ENCODE measurements at places on chromosomes 7 and 10. TPM values are rescaled to one million over a fixed set of nuclear protein-coding genes. Genes with fewer than 3 reads are reported as not detected.

DNA sequence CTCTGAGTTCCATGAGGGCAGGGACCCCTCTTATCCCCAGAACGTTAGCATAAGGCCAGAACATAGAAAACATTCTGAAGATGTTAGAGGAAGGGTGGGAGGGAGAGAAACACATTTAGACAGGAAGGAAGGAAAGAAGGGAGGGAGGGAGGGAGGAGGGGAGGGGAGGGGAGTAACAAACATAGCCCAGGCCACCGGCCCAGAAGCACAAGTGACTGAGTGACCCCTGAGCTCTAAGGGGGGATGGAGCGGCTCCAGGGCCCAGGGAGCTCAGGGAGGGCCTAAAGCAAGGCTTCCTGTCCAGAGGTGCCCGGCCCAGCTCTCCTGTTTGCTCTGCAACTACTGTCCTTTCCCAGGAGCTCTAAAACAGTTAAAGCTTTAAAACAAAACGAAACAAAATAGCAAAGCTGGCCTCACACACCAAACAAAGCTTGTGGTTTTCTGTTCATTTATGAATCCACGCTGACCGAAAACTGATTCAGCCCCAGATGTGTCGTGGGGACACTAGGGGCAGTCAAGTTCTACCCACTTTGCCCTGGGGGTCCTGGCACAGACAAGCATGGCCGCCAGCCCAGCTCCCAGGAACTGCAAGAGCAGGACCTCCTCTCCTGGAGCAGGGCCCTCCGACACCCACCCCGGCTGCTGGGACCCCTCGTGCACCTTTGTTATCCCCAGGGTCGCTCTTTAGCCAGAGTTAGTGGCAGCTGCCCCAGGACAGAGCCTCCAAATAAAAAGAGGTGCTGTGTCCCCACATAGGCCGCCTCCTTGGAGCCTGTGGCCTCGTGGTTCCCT lies 496.2 kb upstream of the FOXK1 start:
- DNase-seq, result no peak

DNA sequence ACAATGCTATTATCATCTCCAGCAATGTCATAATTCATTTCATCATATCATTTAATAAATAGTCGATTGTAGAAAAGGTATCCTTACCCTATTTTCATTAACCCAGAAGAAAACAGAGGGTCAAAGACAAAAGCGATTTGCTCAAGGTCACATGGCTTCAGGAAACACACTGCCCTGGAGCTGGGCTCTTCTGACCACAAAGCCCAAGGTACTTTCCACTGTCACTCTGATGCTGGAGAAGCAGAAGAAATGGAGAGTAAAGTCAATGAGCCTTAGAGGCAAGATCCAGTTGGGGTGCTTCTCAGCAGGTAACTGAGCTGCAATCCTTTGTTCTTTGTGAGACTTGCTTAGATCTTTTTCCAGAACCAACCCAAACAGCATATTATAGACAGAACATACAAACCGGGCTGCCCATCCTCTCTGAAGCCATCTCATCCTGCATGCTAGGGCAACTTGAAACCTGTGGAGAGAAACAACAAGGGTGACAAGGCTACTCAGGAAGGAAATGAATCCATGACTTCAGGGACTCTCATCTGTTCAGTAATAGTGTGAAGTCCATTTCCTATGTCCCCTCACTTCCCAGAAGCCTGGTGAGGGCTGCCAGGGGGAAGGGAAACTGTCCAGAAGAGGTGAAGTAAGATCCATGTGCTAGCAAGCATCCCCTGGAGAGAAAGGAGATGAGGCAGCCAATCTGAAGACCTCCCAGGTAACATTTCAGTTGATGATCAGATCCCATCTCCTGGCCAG lies 148.6 kb upstream of the SVIL start:
- DNase-seq, result no peak

DNA sequence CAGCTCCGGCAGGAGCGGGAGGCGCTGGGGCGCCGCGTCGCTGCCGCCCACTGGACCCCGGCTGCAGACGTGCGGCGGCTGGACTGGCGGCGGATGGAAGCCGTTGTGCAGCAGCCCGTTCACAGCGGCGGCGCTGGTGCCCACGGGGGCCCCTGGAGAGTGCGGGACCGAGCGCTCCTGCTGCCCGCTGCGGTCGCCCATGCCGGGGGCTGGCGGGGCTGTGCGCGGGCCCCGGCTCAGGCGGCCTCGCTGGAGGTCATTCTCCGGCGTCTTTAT lies 413 bp downstream of the PANK1 start:
- no peak for DNase-seq

The ALOX5 gene
- total RNA-seq, result 1.8 TPM

The DNAJC12 gene
- 2.1 TPM for total RNA-seq

The CRYGN gene
- not detected for total RNA-seq

GRCh38 chr7:15782656-15783055 lies 96.2 kb upstream of the MEOX2 start:
- DNase-seq, result no peak

DNA sequence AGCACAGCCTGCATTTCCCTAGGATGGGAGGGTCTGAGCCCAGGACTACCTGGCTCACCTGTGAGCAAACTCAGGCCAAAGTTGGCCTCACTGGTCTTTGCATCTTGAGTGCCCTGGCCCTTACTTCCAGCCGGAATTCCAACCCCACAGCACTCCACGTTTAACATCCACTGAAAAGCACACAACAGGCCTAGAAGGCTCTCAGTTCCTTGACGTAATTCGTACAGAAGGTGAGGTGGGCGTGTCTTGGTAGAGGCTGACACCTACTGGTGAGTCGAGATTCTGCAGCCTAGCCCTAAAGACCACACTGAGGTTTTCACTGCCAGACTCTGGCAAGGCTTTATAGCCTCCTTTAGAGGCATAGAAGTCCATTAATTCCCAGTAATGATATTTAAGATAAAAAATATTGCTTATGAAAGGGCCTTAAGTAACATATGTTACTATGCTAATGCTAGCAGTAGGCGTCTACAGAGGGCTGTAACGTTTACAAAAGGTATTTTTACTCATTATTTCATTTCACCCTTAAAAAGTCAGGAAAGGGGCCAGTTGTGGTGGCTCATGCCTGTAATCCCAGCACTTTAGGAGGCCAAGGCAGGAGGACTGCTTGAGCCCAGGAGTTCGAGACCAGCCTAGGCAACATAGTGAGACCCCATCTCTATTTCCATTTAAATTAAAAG lies 95.8 kb downstream of the HIP1 start:
- peak; percentile 54 for DNase-seq

DNA sequence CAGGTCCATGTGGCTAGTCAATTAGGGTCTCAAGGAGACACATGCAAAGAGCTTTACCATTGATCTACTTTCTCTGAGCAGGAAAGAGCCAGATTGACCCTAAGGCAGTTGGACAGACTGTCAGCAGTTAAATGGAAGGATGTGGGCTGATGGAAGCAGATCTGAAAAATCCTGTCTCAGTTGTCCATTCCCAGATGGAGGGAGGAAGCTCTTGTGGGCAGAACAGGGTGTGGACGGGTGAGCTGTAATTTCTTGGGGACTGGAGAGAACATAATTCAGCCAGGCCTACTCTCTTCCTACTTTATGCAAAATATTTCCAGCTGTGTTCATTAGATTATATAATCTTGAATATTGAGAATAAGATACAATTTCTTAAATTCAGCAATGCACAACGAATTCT lies 163.6 kb downstream of the GNAT3 start:
- DNase-seq, result no peak

DNA sequence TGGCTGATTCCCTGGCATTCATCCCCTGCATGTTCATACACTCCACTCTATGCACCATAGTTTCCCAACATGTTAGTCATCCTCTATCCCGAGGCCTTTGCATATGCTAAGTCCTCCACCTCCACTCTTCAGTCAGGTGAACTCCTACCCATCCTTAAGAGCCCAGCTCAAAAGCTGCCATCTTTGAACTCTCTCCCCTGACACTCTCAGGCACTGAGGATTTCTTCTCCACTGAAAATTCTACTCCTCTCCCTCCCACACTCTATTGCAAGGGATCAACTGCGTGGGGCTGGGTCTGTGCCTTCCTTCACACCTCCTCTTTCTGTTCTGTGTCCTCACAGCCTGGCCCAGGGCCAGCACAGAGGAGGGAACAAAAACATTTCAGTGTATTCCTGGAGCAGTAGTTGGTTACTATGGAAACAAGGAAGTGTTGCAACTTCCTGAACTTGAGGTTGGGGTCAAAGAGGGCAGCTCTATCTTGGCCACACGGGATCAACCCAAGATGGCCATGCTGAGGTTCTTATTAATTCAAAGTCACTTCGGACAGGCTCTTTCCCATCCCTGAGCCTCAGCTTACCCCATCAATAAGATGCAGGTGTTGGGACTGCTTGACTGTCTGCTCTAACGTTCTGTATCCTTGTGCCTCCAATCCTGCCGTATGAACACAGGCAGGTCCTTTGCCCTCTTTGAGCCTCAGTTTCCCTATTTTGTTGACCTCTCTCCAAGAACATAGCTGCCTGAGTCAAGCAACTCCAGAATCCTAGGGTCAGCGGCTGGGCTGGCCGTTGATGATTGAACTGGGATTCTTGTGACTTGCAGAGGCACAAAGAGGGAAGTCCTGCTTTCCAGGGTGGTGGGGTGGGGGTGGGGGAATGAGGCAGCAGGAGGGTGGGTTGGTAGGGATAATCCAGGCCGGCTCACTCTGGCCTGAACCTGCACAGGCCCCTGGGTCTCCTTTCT lies 15.5 kb downstream of the ZMIZ1 start:
- DNase-seq, result peak; percentile 74

- DNase-seq, result no peak
Observed at GRCh38 chr10:78254013-78254412, 220.3 kb downstream of the RPS24 start.

- peak; percentile 80 for DNase-seq
Observed at GRCh38 chr7:119720541-119720940, 552.4 kb upstream of the KCND2 start.

DNA sequence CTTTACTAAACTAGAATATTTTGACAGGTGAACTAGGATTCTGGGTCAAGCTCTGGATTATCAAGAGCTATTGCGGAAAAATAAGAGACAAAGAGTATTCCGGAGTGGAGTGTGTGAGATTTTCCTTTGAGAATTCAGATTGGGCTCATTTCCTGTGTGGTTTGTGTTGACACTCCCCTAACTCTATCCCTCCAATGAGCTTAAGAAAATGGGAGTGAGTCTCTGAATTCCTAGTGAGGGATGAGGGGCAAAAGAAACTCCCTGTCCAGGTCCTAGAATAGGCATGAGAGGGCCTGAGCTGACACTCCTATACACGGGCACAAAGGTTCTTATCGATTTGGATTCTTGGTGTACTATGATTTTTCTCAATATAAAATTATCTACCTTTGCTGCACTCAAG lies 10.2 kb downstream of the KLF14 start:
- DNase-seq, result peak; percentile 10

- no peak for DNase-seq
Observed at GRCh38 chr7:112366886-112367285, 83.4 kb upstream of the IFRD1 start.

The EBLN1 gene
- not detected for total RNA-seq

DNA sequence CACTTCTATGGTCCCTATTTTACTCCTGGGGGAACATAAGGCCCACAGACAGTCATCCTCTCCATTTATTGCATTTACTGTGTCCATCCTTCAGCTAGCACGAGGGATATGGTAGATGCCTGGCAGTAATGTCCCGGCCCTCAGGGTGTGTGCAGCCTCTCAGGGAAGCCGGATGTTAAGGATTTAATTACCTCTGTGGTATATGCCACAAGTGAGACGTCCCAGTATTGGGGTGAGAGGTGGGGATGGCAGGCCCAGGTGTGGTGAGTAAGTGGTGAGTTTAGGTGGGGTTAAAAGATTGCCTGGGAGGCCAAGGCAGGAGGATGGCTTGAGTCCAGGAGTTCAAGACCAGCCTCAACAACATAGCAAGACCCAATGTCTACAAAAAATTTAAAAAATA lies 144.9 kb downstream of the SH3PXD2A start:
- no peak for DNase-seq

The AUTS2 gene
- 68.2 TPM for total RNA-seq

GRCh38 chr10:101843032-101844021 lies at the start of gene KCNIP2:
Gene KCNIP2 (minus strand): TSS chr10:101843800. CDS start chr10:101843568, 232 bp downstream.
- DNase-seq, result no peak

- DNase-seq, result peak; percentile 14
Observed at GRCh38 chr7:2023877-2024566, 208.7 kb downstream of the MAD1L1 start.

GRCh38 chr7:12032146-12032545 lies 178.9 kb upstream of the TMEM106B start:
- DNase-seq, result no peak

The ANKRD26 gene
- 7.9 TPM for total RNA-seq

The C7orf57 gene
- not detected for total RNA-seq

DNA sequence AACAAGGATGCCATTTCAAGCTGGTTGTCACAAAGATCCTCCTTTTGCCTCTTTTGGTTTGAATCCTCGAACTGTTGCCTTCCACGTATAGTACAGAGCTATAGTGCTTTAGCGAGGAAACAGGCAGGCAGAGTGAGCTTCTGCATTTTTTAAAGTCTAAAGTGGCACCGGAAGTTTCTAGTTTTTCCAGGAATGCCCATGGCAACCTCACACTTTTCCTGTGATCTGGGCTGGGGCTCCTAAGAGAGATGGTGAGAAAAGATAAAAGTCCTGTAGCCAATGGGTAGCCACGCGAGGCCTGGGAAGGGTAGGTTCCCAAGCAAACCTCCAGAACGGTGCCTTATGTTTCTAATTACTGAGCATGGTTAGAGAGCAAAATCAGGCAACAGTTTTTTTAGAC lies 76.7 kb downstream of the CALD1 start:
- DNase-seq, result peak; percentile 36

The VWDE gene
- 1.8 TPM for total RNA-seq

- peak; percentile 79 for DNase-seq
Observed at GRCh38 chr7:151232917-151233701, 826 bp downstream of the CHPF2 start.

- DNase-seq, result no peak
Observed at GRCh38 chr7:91196058-91196457, 68.2 kb upstream of the FZD1 start.

DNA sequence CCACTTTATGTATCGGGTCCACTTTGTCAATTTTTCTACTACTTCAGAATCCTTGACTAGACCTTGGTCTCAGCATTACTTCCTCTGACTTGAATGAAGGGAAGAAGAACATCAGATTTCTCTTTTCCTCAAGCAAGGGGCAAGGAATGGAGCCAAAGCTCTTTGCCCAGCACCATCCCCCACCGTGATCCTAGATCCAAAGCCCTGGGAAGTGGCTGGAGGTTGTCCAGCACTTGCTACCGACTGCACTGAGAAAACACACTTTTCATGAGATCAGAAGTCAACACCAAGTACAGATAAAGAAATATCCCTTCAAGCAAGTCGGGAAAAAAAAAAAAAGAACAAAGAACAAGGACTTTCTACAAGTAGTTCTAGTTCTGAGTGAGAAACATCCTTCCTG lies 102.1 kb upstream of the DDC start:
- DNase-seq, result no peak

DNA sequence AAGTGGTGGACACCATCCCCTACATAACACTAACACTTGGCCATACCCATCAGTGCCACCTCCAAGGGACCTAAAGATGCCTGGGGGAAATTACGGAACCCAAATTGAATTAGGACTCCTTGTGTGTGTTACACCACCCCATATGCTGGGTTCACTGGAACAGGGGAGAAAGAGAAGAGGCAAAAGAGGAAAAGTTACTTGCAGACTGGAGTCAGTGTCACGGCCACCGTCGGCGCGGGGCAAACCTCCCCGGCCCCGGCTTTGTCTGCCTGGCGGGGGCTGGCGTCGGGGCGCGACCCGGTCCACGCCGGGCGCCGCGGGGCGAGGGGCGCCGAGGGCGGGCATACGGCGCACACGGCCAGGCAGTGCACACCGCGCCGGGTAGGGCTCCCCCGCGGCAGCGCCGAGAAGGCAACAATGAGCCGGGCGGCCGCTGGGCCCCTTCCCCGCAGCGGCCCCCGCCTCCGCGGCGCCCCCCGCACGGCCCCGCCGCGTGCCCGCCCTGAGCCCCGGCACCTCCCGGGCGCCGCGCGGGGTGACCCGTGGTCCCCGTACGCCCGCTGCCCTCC lies 171.1 kb downstream of the FAM107B start:
- no peak for DNase-seq

- DNase-seq, result no peak
Observed at GRCh38 chr10:58140691-58141347, 126.9 kb downstream of the IPMK start.
